Mammary epithelial cell (primary cell): ENCODE measurements at places on chromosomes 5 and 9. TPM values are rescaled to one million over a fixed set of nuclear protein-coding genes. Genes with fewer than 3 reads are reported as not detected.

The HBEGF gene
- 31.9 TPM for polyA plus RNA-seq

The DBH gene
- not detected for polyA plus RNA-seq

The C5orf52 gene
- not detected for polyA plus RNA-seq

The TOR4A gene
- 0.11 TPM for polyA plus RNA-seq

The IFNB1 gene
- not detected for polyA plus RNA-seq

The FGD3 gene
- 0.14 TPM for polyA plus RNA-seq

The IL9 gene
- not detected for polyA plus RNA-seq

The JADE2 gene
- 23.5 TPM for polyA plus RNA-seq
